ENCODE measurements at places on chromosomes 6 and 20. TPM values are rescaled to one million over a fixed set of nuclear protein-coding genes. Genes with fewer than 3 reads are reported as not detected.

CCN2 gene
- polyA plus RNA-seq: 16.2 TPM

RCAN2 gene
- 2.6 TPM for polyA plus RNA-seq

ECT2L gene
- not detected for polyA plus RNA-seq

SMPD2 gene
- 9.6 TPM for polyA plus RNA-seq

TENT5A gene
- 0.99 TPM for polyA plus RNA-seq

RSPO3 gene
- 32.1 TPM for polyA plus RNA-seq

SLX4IP gene
- 1.2 TPM for polyA plus RNA-seq

TGM6 gene
- polyA plus RNA-seq: not detected

Data from psoas muscle (tissue), 8 donors.